Karpas-422 (cell line): ENCODE measurements at places on chromosomes 7 and 10.

DNA sequence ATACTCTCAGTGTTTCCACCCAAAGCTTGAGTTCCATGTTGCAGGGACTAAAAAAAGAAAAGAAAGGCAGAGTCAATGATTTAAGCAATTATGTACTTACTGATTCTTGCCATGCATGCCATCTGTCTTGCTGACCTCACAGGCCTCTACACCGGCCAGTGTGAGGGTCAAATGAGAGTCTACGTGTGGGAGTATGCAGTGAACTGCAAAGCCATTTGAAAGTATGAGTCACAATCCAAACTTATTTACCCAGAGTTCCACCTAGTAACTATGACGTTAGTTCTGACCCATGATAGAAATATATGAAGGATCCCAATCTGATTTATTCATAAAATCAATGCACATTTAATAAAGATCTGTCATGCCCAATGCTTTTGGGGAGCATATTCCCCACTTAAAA is 26.5 kb downstream of the PDE1C start:
- no peak overlapping the region for H3K27ac ChIP-seq
- no peaks in the 10 kb centered on the region for H3K4me1 ChIP-seq
- DNase-seq = no peak
- H3K36me3 ChIP-seq = no peaks in the 10 kb centered on the region

- no peak for DNase-seq
- no peaks in the 10 kb centered on the region for H3K4me1 ChIP-seq
- H3K27ac ChIP-seq = no peak within 1 kb of the TSS
- H3K36me3 ChIP-seq = no peaks in the 10 kb centered on the region
- no peaks in the 10 kb centered on the region for H3K27me3 ChIP-seq
These were observed at the start of gene FFAR4 for GRCh38 chr10:93566435-93567276. TSS of gene FFAR4 (plus strand) at chr10:93566665. CDS start at chr10:93566721, 56 bp downstream.

DNA sequence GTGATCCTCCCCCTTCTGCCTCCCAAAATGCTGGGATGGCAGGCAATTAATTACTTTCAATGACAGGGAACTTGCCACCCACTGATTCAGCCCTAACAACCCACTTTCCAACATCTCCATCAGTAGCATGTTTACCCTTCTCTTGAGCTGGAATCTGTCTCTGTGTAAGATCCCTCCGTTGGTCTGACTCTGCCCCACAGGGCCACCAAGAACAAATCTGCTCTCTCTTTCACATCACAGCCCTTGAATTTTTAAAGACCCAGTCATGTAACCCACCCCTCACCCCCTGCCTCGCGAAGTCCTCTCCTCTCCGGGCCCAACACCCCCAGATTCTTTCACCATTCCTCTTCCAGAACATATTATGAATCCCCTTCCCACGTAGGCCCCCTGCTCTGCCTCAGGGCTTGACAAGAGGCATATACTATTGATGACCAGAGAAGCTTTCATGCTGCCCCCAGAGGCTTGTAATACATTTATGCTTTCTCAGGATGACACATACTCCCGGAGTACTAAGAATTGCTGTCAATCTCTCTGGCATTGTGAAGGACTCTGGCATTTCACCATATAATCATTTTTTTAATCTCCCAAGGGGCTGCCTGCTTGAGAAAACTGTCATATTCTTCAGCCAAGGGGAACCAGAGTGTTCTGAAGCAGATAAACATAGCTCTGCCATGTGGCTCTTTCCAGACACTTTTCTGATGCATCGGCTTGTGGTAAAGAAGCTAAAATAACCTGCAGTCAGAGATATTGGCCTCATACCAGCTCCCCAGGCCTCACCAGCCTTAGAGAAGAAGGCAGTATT is 179.2 kb upstream of the AUTS2 start:
- no peak overlapping the region for H3K4me3 ChIP-seq
- H3K27me3 ChIP-seq = no peaks in the 10 kb centered on the region; the same call in 1 of the 2 replicates
- peaks cover 11% of the 10 kb centered on the region for H3K4me1 ChIP-seq
- no peaks in the 10 kb centered on the region for H3K36me3 ChIP-seq
- no peak overlapping the region for H3K27ac ChIP-seq

DNA sequence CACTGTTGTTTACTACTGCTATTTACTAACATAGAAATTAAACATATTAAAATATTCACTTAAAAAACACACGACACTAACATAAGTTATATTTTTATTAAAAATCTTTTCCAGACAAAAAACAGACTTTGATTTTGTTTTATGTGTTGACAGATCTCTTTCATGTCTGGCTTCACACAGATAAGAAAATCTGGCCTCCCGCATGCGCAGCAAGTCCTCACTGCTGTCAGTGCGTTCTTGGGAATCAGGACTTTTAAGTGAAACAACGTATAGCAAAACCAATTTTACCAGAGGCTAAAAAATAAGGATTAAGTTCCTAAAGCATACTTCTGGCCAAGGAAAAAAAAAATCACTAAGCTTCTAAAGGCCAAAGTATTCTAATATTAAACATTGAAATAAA is 1.2 kb upstream of the IDI1 start:
- peak overlapping the region; percentile 69 for H3K4me3 ChIP-seq
- peaks cover 57% of the 10 kb centered on the region for H3K4me1 ChIP-seq
- peak overlapping the region; percentile 89 for H3K27ac ChIP-seq
- DNase-seq = peak; percentile 64
- H3K27me3 ChIP-seq = no peaks in the 10 kb centered on the region

DNA sequence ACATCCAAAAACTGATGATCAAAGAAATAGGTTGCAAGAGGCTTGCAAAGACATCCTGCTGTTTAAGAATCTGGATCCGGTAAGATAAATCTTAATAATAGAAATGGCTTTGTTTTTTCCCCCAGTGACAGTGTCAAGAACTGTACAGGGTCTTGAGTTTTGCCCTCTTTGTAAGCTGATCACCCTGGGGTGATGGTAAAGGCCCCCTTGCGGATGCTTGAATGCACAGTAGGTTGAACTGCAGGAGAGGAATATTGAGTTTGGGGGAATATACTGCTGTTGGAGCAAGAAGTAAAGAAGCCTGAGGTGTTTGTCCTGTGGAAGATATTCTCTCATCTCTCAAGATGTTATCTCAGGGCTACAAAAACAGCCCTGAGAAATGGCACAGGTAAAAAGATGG is 40.6 kb upstream of the HBP1 start:
- DNase-seq = no peak
- peaks cover 7% of the 10 kb centered on the region for H3K4me1 ChIP-seq
- H3K36me3 ChIP-seq = no peaks in the 10 kb centered on the region
- no peaks in the 10 kb centered on the region for H3K27me3 ChIP-seq
- no peak overlapping the region for H3K27ac ChIP-seq

DNA sequence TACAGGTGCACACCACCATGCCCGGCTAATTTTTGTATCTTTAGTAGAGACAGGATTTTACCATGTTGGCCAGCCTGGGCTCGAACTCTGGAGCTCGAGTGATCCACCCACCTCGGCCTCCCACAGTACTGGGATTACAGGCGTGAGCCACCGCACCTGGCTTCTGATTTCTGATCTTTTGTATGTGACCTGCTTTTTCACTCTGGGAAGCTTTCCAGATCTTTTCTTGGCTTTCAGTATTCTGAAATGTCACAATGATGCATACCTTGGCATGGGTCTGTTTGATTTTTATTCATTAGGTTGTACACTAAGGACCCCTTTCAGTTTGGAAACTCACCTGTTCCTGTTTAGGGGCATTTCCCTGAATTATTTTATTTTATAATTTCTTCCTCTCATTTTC is 41.6 kb downstream of the PROSER2 start:
- H3K4me3 ChIP-seq = no peak overlapping the region
- H3K36me3 ChIP-seq = no peaks in the 10 kb centered on the region
- no peaks in the 10 kb centered on the region for H3K27me3 ChIP-seq
- H3K27ac ChIP-seq = no peak overlapping the region
- peaks cover 19% of the 10 kb centered on the region for H3K4me1 ChIP-seq

- DNase-seq = no peak
- no peak overlapping the region for H3K4me3 ChIP-seq
- H3K27ac ChIP-seq = no peak overlapping the region
- no peaks in the 10 kb centered on the region for H3K4me1 ChIP-seq
- H3K27me3 ChIP-seq = no peaks in the 10 kb centered on the region
- H3K36me3 ChIP-seq = no peaks in the 10 kb centered on the region
These were observed 44.4 kb upstream of the GAD2 start for GRCh38 chr10:26172131-26172530.

DNA sequence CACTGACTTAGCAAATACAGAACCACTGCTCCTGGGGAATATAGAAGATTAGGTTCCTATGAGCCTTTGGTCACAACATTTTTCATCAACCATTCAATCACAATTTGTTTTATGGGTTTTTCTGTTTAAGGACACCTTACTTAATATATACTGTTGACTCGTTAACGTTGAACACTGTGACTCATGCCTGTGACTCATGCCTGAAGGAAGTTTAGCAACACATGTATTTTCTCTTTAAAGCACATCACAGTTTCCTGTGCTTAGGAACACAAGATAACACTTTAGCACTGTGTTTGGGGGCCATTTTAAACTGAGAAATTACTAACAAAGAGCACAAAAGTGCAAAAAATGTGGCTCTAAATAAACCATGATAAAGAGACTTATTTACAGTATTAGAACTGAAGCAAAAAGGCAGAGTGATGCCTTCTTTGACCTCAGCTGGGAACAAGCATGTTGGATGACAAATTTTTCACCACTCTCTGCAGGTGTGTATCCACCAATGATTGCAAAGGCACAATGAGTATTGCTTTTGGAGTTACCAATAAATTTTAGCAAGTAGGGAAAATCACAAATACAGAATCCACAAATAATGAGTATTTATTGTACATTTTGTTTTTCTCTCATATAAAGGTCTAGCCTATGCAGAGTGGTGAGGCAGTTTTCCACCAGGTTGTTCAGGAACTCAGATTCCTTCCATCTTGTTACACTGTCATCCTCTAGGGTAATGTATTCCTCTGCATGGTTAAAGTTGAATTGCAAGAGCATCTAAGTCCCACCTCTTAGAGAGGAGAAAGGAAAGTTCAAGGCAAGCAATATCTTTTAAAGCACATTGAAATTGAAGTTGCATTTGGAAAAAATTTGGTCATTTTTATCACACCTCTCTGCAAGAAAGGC is 7.3 kb downstream of the FGFBP3 start:
- no peaks in the 10 kb centered on the region for H3K4me1 ChIP-seq
- H3K27me3 ChIP-seq = no peaks in the 10 kb centered on the region
- no peak overlapping the region for H3K4me3 ChIP-seq
- H3K27ac ChIP-seq = no peak overlapping the region
- H3K36me3 ChIP-seq = no peaks in the 10 kb centered on the region
- DNase-seq = no peak

GRCh38 chr7:7989133-7989532 is 20.5 kb downstream of the GLCCI1 start:
- H3K36me3 ChIP-seq = no peaks in the 10 kb centered on the region
- no peak overlapping the region for H3K4me3 ChIP-seq
- no peak overlapping the region for H3K27ac ChIP-seq
- DNase-seq = no peak
- H3K27me3 ChIP-seq = no peaks in the 10 kb centered on the region

DNA sequence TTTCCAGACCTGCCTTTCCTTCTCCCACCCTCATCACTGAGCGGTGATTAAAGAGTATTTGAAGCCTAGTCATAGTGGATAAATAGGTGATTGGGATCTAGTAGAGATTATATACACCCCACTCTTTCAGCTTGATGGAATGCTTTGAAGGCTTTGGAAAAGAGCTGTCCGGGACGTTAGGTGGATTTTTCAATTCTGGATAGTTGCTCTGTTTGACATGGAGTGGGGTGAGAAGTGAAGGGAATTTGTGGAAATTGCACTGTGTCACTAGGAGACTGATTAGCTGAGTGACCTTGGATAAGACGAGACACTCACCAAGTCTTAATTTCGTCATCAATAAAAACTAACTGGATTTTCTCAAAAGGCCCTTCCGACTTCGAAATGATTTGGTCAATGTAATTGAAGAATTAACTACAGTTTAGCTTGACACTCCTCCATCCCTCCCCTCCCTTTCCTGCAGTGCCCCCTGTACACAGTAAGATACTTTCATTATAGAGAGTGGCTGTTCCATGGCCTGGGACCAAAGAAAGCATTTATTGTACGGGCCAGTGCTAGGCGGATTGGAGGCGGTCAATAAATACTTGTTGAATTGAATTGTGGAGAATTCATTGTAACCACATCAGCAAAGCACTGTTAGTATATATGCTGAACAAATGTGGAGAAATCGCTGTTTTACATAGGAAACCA is 962 bp downstream of the ZKSCAN1 start:
- H3K4me3 ChIP-seq = peak overlapping the region; percentile 80
- no peaks in the 10 kb centered on the region for H3K27me3 ChIP-seq
- H3K36me3 ChIP-seq = peaks cover 10% of the 10 kb centered on the region; the same call in 1 of the 2 replicates
- H3K27ac ChIP-seq = no peak overlapping the region; the same call in 1 of the 2 replicates
- DNase-seq = no peak
- peaks cover 14% of the 10 kb centered on the region for H3K4me1 ChIP-seq

DNA sequence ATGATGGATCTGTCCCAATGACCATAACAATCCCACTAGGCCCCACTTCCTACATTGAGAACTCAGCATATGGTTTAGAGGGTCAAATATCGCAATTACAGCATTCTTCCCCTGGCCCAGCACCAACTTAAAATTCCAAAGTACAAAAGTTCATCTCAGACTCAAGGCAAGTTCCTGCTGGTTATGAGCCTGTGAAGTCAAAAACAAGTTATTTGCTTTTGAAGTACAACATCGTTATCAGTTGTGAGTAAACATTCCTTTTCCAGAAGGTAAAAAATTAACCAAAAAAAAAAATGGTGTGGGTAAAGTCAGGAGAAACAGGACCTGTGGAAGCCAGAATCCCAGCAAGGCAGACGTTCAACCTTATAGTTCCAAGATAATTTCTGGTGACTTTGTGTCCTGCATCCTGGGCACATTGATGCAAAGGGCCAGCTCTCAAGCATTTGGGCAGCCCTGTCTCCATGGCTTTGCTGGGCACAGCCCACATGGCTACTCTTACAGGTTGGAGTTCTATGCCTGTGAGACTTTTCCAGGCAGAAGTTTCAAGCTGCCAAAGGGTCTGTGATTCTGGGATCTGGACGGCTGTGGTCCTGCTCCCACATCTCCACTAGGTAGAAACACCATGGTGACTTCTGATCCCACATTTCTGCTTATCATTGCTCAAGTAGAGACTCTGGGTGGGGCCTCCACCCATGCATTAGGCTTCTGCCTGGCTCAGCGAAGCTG is 37.5 kb downstream of the AKR1C8 start:
- no peak overlapping the region for H3K27ac ChIP-seq
- DNase-seq = no peak
- no peak overlapping the region for H3K4me3 ChIP-seq
- no peaks in the 10 kb centered on the region for H3K4me1 ChIP-seq

DNA sequence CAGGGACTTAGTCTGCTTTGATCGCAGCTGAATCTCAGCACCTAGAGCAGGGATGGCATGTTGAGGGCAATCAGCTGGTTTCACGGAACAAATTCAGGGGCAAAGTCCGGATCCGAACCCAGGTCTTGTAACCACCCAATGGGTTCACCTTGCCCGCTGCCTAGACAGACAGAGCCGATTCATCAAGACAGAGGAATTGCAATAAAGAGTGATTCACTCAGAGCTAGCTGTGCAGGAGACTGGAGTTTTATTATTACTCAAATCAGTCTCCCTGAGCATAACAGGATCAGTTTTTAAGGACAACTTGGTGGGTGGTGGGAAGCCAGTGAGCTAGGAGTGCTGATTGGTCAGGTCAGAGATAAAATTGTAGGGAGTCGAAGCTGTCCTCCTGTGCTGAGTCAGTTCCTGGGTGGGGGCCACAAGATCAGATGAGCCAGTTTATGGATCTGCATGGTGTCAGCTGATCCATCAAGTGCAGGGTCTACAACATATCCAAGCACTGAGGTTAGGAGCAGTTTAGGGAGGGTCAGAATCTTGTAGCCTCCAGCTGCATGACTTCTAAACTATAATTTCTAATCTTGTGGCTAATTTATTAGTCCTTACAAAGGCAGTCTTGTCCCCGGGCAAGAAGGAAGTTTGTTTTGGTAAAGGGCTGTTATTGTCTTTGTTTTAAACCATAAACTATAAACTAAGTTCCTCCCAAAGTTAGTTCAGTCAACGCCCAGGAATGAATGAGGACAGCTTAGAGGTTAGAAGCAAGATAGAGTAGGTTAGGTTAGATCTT is 43.5 kb upstream of the CHST3 start:
- H3K4me3 ChIP-seq = no peak overlapping the region
- no peaks in the 10 kb centered on the region for H3K27me3 ChIP-seq
- no peak for DNase-seq
- H3K4me1 ChIP-seq = no peaks in the 10 kb centered on the region
